ENCODE measurements at places on chromosomes 5 and 9. TPM values are rescaled to one million over a fixed set of nuclear protein-coding genes. Genes with fewer than 3 reads are reported as not detected.

The SIT1 gene
- 191 TPM for total RNA-seq

The TTC23L gene
- not detected for total RNA-seq

The BBLN gene
- 95.0 TPM for total RNA-seq

The ANGPTL2 gene
- not detected for total RNA-seq
